ENCODE measurements at places on chromosomes 11 and 22.

GRCh38 chr11:109521571-109522086, 99.6 kb downstream of the C11orf87 start:
- DNase-seq, result no peak

- DNase-seq, result no peak
Observed at GRCh38 chr22:37362621-37363020, 64.7 kb downstream of the ELFN2 start.

- DNase-seq, result no peak
Observed at GRCh38 chr22:46331496-46331895, 4.0 kb upstream of the TRMU start.

DNA sequence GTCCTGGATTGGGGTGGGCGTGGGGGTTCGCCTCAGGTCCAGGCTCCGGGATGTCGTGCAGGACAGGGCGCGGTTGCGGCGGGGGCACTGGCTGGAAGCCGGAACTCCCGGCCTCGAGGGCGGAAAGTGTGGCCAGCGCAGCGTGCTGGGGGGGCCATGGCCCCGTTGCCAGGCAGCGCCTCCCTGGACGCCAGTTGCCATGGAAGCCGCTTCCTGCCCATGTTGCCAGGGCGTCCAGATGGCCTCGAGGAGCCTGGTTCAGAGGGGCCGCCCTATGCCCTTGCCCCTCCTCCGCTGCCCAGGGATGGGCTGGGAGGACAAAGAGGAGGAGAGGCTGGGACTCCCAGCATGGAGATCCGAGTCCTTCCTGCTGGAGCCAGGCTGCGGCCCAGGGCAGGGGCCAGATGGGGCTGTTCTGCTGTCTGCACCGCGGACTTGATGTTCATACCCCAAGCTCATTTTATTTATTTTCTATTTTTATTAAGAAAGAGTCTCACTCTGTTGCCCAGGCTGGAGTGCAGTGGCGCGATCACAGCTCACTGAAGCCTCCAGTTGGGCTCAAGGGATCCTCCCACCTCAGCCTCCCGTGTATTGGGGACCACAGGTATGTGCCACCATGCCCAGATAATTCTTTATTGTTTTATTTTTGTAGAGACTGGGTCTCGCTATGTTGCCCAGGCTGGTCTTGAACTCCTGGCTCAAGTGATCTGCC, 4.6 kb upstream of the CCDC188 start:
- DNase-seq, result no peak

DNA sequence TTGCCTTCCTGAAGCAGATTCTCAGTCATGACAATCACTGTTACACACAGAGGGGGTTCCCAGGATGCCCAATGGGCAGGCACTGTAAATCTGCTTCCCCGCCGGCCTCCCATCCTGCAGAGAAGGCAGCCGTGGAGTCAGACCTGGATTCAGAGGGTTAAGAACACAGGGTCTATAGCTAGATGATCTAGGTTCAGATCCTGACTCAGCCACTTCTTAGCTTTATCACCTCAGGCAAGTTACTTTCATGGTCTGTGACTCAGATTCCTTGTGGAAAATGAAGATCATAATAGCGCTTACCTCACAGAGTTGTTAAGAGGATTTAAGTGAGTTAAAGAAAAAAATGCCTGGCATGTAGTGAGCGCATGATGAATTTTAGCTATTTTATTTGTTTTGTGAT, 95.9 kb downstream of the TIMP3 start:
- DNase-seq, result no peak

- no peak for DNase-seq
Observed at GRCh38 chr11:13208921-13209320, 68.7 kb upstream of the BMAL1 start.
